ENCODE measurements at places on chromosomes 16 and 17. TPM values are rescaled to one million over a fixed set of nuclear protein-coding genes. Genes with fewer than 3 reads are reported as not detected.

Gene GINS2
- total RNA-seq: 39.1 TPM

GRCh38 chr16:69888005-69888590 is 63.0 kb upstream of the CLEC18A start:
- no peak for ATAC-seq

DNA sequence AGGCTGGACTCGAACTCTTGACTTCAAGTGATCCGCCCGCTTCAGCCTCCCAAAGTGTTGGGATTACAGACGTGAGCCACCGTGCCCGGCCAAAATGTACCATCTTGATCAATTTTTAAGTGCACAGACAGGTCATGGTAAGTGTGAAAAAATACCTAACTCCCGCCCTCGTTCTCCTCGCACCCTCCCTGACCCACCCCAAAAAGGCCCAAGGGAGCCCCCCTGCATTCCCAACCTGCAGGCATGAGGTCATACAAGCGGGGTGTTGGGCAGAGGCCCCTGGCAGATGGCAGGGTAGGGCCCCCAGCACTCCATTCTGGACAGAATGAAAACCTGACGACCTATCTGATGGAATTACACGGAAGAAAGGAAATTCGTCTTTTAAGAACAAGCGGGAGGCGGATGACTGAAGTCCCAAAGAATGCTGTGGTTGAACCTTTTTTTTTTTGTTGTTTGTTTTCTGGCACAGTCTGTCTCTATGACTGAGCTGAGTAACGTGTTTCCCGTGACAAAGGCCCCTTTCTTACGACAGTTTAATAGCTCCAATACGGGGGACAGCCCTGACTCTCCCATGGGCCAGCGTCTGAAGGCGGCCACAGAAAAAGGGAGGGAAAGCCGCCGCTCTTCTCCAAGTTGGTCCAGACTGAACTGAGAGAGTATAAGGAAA is 376.4 kb downstream of the SLC39A11 start:
- no peak for ATAC-seq

Gene CD79B
- 29.3 TPM for total RNA-seq

DNA sequence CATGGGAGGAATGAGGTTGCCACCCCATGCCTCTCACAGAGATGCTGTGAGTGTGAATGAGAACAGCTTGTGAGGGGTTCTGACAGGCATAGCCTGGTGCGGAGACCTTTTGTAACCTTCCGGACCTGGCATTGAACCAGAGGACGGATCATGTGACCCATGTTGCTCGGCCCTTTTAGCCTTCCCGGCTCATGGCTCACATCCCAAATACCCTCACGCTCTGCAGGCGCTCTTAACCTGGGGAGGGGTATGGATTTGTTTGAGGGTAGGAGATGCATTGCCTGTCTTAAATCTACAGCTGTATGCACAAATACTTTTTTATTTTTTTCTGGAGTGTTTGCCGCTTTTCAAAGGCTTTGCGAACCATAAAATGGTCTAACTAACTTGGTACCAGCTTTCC is 102.4 kb upstream of the CRHR1 start:
- ATAC-seq: no peak

- no peak for ATAC-seq
These were observed 6.0 kb downstream of the ADAP2 start for GRCh38 chr17:30927756-30928155.

Measured in activated T-helper 17 cell treated with anti-CD3 and anti-CD28 coated beads, Interleukin-2, amount 50 U/mL, for 72 hours (primary cell).